Fibroblast of the conjunctiva (primary cell): ENCODE measurements at places on chromosomes 6 and 20.

GRCh38 chr20:22324505-22324904 lies 259.9 kb downstream of the FOXA2 start:
- DNase-seq = no peak

- DNase-seq = no peak
Observed at GRCh38 chr6:165566088-165566828, 96.8 kb downstream of the PDE10A start.

GRCh38 chr6:144697369-144697760 lies 412.2 kb downstream of the UTRN start:
- DNase-seq = no peak

GRCh38 chr6:38269461-38270172 lies 370.1 kb downstream of the BTBD9 start:
- DNase-seq = no peak

DNA sequence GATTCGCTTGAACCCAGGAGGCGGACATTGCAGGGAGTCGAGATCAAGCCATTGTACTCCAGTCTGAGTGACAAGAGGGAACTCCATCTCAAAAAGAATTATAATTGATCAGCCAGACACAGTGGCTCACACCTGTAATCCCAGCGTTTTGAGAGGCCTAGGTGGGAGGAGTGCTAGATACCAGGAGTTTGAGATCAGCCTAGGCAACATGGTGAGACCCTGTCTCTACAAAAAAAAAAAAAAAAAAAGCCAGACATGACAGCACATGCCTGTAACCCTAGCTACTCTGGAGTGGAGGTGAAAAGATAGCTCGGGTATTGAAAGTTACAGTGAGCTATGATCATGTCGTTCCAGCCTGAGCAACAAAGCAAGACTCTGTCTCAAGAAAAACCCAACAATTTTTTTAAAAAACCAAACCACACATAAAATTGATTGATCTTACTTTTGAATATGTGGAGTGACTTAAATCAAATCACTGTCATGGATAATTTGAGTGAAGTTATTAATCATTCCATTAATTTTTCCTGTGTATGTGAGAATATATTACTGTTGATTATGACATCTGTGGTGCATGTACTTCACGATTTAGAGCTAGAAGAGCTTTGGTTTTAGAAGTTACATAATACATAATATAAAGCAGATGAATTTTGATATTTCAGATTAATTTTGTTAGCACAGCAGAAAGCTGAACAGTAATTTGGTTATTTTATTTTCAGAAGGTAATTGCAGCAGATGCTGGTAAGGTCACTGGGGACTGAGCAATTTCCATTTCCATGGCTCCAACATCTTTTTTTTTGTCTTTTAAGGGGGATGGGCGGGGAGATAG lies 34.4 kb downstream of the NCOA7 start:
- DNase-seq = no peak

DNA sequence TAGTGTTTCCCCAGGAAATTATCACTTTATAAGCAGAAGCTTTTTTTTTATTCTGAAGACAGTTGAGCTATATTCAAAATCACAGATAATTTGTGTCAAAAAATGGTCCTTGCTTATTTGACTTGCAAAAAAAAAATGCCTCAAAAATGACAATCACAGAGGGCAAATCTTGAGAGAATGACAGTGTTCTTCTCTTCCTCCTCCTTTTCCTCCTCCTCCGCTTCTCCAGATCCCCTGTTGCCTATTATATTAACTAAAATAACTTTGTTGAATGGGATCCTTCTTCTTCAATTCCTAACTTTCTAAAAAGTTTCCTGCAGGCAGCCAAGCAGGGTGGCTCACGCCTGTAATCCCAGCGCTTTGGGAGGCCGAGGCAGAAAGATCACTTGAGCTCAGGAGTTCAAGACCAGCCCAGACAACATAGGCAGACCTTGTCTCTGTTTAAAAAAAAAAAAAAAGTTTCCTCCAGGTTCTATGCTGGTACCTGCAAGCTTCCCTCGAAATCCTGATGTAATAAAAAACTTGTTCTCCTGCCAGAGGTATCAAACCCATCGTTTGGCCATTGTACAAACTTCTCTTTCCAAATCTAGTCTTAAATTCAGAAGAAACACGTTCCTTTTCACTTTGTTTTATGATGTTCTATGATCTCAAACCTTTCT lies 128.6 kb downstream of the IPCEF1 start:
- no peak for DNase-seq

GRCh38 chr6:31907158-31907813 lies 5.4 kb upstream of the ZBTB12 start:
- DNase-seq = peak; percentile 71
